ENCODE measurements at places on chromosomes 7 and 10.

DNA sequence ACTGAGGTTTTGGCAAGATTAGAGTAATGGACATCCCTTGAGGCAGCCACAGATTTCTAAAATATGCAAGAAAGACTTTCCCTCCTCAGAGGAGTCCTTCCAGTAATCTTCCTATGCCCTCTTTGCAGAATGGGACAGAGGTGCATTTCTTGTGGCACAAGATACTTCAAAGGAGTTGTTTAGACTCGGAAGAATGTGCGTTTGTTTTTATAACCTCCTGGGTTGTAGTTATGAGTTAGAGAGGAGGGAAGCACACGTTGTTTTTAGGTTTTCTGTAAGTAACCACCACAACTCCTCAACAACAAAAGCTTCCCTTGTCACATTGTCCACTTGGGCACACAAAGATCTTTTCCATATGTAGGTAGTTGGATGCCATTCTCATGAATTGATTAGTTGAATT is 78.1 kb upstream of the GLI3 start:
- no peak for DNase-seq

DNA sequence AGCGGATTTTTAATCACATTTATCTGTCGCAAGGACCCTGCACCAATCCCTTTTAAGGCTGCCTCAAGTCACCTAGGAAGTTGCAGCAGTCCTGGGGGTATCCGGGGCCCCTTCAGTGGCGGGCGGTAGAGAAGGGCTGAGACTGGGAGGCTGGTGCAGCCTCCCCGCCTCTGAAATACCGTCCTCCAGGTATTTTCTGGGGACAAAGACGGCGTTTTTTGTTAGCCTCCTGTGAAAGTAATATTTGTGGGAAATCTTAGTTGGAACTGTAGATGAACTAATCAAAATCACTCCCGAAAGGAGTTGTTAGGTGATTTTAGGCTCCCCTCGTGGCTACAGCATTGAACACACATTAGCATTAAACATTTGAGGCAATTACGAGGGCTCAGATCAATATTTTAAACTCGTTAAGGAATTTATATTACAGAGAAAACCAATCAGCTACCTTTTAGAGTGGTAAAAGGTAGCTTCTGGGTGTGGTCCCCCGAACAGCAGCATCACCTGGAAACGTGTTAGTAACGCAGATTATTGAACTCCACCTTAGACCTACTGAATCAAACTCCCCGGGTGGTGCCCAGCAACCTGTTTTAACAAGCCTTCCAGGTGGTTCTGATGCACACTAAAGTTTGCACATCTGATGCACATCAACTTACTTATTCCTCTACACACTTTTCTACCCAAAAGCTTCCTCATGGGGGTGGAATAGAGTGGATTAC is 530 bp upstream of the ANXA7 start:
- no peak for DNase-seq

GRCh38 chr7:134415700-134416099 is 43.2 kb downstream of the AKR1B1 start:
- DNase-seq = no peak

- no peak for DNase-seq
These were observed 35.7 kb downstream of the CADPS2 start for GRCh38 chr7:122850528-122850927.

- no peak for DNase-seq
These were observed 12.6 kb downstream of the RASGEF1A start for GRCh38 chr10:43254199-43254730.

DNA sequence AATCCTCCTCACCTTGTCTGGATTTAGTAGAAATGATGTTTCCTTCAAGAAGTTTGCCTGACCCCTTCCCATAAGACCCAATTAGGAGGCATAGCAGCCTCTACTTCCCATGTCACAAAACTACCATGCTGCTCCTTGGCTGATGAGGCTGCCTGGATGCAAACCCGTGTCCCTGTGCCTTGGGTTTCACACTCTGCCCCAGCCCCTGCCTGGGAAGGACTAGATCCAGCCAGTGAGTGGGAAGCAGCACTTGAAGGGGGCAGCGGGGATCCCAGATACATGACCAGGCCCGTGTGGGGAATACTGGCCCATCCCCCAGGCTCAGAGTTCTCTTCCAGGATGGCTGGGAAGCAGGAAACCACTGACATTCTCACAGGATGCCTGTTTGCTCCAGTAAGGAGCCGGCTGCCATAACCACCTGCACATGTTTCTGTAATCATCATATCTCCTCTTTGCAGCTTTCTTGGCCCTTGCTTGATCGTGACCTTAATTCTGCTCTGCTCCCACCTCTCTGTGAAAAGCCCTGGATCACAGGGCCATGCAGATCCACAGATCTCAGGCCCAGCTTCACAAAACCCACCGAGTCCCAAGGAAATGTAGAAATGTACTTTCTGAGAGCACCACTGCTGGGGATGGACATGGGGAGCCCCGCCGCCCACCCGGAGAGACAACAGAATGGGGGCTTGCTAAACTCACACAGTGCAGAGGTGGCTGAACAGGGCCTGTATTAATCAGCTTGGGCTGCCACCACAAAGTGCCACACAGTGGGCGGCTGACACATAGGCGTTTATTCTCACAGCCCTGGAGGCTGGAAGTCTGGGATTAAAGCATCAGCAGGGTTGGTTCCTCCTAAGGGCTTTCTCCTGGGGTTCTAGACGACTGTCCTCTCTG is 287.8 kb upstream of the IGFBP3 start:
- DNase-seq = no peak

GRCh38 chr10:19629567-19629966 is 186.7 kb upstream of the PLXDC2 start:
- no peak for DNase-seq

DNA sequence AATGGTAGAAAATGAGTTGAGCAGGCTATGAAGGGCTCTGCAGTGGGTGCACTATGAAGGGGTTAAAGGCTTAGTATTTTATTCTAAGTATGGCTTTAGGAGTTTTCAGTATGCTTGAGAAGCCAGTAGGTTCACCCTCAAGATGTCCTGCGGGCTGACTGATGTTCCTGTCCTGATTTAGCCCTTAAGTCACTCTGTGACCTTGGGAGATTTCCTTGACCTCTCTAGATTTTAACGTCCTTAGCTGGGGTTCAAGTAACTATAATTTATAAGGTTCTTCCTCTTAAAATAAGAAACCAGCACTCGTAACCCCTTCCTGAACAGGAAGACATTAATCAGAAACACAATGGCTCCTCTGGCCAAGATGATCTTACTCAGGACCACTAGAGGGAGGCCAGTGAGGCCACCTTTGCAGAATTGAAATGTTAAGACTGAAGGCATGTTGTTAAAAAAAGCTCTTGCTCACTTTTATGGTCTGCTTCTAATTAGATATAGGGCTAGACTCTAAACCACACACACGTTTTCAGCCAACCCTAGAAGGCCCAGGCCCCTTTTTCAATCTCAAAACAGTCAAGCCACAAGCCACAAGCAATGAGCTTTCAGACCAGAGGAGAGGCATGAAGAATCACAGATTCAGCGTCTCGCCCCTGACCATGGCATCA is 41.9 kb downstream of the CDK1 start:
- no peak for DNase-seq
